ENCODE measurements at places on chromosomes 6 and 20. TPM values are rescaled to one million over a fixed set of nuclear protein-coding genes. Genes with fewer than 3 reads are reported as not detected.
A peak's percentile ranks its signal among the peaks of the same experiment; 100 is the strongest.

CST7 gene
- total RNA-seq = not detected

SYCP2 gene
- total RNA-seq = 0.16 TPM

HCRTR2 gene
- total RNA-seq = not detected

VNN1 gene
- total RNA-seq = 1.1 TPM

TUBB gene
- 386 TPM for total RNA-seq

SRF gene
- 20.9 TPM for total RNA-seq

SAMD5 gene
- total RNA-seq = 12.4 TPM

SPO11 gene
- total RNA-seq = not detected

DAAM2 gene
- total RNA-seq = 0.32 TPM

RAMACL gene
- 0.13 TPM for total RNA-seq

SMOC2 gene
- total RNA-seq = 1.7 TPM

TGM2 gene
- total RNA-seq = 111 TPM

- DNase-seq = no peak
Observed at GRCh38 chr6:82785206-82785605, 280.4 kb downstream of the UBE3D start.

DNA sequence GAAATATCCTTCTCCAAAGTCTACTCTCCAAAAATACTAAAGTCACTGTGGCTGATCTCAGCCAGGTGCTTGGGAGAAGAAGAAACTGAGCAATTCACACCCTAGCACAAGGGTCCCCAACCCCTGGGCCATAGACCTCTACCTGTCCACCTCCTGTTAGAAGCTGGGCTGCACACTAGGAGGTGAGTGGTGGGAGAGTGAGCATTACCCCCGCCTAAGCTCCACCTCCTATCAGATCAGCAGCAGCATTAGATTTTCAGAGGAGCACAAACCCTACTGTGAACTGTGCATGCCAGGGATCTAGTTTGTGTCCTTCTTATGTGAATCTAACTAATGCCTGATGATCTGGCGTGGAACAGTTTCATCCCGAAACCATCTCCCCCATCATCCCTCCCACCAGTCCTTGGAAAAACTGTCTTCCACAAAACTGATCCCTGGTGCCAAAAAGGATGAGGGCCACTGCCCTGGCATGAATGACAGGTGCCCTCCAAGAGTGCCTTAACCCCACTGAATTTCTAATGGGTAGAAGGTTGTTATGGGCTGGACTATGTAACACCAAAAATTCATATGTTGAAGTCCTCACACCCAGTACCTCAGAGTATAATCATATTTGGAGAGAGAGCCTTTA lies 109.2 kb upstream of the CDYL start:
- no peak for DNase-seq

- peak; percentile 58 for DNase-seq
Observed at GRCh38 chr6:163620670-163621330, 206.3 kb downstream of the QKI start.

DNA sequence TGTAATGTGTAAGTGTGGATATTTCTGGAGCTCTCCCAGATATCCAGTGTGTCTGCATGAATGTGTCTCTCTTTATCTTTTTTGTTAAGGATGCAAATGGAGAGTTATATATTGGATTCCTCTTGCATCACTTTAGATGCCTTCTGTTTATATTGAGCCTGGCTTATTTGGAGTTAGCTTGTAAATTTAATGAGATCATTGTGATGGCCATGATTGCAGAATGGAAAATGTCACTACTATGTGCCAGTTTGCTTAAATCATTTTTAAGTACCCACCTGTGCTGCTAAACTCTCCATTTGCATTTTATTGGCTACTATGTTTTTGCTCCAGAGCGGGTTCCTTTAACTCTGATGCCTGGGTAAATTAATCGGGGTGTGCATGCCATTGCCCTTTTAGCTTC lies 334.8 kb downstream of the UTRN start:
- DNase-seq = no peak

DNA sequence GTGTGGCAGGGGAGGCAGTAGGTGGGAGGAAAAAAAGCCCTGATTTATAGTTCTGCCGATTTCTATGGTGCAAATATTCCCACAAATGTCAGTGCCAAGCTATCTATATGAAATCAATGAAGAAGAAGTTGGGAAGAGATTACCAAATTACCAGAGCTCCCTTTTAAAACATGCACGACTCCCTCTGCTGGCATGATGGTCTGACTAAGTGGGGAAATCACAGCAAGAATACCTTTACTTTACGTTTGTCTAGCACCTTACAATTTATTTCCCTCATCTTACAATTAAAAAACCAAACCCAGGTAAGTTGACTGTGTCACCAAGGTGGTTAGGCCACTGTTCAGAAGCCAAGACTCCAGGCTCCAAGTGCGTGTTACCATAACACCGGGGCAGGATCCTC lies 55.6 kb downstream of the AGPAT4 start:
- no peak for DNase-seq

DNA sequence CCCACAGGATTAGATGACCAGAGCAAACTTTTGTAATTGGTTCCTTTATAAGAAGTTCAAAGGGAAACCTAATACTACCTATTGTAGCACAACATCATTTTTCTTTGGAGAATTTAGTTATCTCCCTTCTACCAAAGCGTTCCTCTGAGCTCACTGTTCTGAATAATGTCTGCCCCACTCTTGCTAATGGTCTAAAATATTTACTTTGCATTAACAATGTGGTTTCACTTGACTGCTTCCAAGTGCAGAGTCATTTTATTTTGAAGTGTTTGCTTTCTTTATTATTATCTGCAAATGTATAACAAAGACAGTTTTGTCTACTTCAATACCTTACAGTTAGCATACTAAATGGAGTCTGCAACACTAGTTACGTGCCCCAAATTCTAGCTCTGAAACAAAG lies 15.0 kb downstream of the TRAPPC3L start:
- no peak for DNase-seq

DNA sequence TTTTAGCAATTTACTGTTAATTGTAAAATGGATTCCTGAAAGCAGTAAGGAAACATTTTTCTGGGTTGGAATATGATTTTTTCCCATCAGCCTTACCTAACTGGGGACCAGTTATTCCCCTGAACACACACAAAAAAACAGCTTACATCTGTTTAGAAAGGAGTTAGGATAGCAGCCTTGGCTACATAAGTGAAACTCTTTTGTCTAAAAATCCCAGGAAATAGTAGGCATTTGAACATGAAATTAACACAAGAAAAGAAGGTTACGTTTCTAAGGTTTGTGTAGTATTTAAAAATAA lies 696.2 kb upstream of the MARCKS start:
- DNase-seq = no peak

DNA sequence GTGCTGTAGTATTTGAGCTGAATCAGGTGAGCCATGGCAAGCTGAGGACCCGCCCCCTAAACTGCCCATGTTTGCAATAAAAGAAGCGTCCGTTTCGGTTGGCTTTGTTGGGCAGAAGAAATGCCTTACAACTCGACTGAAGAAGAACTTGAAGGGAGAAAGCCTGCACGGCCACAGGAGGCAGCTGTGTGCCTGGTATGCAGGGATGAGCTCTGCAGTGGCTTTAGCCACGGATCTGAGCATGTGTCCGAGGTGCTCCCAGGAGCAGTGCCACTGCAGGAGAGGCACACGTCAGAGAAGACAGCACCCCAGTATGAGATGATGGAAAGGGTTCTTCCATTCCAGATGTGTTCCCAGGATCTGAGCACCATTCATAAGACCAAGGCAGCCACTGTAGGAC lies 23.5 kb downstream of the KIZ start:
- no peak for DNase-seq

DNA sequence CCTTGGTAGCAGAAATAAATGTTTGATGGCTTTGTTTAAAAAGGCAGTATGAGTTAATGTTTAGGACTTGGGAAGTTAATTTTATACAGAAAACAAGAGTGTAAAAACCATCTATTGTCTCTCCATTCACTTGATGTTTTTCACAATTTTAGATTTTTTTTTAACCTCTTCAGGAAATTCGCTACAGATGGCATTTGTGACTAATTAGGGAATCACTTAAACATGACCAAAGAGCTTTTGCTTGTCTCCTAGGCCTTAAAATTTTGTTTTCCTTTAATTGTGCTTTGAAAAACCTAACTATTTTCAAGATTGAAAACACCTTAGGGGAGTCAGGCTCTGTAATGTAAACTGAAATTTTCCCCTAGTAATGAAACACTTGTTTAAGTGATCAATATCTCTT lies 17.3 kb downstream of the TULP4 start:
- no peak for DNase-seq

- DNase-seq = no peak
Observed at GRCh38 chr6:108591040-108591816, 30.5 kb downstream of the FOXO3 start.

GRCh38 chr6:149211046-149211571 lies 106.4 kb upstream of the TAB2 start:
- DNase-seq = no peak

GRCh38 chr6:49269190-49269589 lies 193.9 kb downstream of the MMUT start:
- no peak for DNase-seq

DNA sequence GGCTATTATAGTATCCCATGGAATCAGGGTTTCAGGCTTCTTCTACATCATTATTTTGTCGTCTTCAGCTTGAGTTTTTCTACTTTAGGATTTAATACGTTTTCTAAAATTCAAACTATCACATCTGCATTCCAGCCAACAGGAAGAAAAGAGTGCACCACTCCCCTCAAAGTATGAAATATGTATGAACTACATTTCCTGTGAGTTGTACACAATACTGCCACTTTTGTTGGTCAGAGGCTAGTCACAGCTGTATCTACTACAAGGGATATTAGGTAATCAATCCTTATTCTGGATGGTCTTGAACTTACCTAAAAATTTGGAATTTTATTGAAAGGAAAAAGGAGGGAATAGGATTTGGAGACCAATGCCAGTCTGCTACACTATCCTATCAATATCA lies 235.6 kb upstream of the TBX18 start:
- DNase-seq = no peak

DNA sequence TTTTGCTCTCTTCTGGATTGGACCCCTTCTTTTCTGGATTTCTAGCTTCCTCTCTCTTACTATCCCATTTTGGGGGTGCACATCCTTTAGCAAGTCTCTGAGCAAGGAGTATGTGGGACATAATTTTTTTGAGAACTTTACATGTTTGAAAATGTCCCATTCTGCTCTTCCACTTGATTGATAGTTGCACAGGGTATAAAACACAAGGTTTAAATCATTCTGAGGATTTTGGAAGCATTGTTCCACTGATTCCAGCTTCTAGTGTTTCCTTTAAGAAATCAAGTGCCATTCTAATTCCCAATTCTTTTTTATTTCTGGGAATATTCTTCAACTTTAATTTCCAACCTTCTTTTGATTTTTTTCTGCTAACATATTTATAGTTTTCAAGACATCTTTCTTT lies 60.7 kb downstream of the APCDD1L start:
- no peak for DNase-seq

DNA sequence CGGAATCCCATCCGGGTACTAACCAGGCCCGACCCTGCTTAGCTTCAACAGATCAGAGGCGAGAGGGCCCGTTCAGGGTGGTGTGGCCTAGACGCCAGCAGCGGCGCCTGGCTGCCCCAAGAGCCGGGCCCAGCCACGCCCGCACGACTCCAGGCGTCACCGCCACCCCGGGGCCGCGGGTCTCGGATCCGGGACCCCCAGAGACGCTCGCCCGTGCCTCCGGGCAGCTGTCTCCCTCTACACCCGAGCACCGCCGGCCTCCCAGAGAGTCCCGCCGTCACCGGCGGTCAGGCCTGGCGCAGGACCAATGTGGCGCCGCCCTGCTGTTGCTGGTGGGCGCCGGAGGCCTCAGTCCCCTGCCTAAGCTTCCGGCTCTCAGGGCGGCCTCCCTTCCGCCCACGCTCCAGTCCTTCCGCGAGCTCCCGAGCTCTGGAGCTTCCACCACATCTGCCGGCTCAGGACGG lies 441.2 kb upstream of the DEFB115 start:
- no peak for DNase-seq

- no peak for DNase-seq
Observed at GRCh38 chr20:57175397-57176010, 90.9 kb downstream of the BMP7 start.

DNA sequence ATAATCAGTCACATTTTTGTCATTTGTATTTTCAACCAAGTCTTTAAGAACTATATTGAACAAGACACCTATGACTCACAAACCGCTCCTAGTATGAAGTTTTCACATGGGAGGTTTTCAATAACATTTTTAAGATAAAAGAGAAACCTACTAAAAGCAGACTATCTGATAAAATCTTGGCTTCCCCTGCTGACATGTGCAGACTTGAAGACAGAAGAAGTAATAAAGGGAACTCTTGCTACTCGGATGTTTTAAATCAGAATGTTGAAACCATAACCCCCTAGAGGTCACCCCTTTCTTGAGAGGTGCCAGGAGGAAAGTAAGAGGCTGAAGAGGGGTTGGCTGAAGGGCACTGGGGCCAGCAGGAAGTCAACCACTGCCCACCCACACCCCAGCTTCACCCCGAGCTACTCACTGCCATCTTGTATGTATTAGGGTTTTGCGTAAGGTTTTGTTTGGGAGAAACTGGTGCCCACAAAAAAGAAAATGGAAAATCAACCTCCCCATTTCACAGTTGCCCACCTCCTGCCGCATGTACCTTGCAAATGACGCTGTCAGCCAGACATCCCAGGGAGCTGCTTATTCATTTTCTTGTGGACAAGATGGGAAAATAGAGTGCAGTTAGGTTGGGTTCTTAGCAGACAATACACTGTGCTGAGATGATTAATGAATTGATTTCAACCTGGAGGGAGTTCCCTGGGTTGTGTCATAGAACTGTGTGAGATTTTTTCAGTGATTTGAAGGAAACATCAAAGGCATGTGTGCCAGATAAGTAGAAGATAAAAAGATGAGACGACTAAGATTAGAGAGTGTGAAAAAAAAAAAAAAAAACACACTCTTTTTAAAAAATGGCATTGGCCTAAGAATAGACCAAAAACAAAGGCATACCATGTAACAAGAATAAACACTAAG lies 83.2 kb upstream of the TAB2 start:
- no peak for DNase-seq

- no peak for DNase-seq
Observed at GRCh38 chr6:107600121-107600520, 110.2 kb downstream of the SOBP start.

DNA sequence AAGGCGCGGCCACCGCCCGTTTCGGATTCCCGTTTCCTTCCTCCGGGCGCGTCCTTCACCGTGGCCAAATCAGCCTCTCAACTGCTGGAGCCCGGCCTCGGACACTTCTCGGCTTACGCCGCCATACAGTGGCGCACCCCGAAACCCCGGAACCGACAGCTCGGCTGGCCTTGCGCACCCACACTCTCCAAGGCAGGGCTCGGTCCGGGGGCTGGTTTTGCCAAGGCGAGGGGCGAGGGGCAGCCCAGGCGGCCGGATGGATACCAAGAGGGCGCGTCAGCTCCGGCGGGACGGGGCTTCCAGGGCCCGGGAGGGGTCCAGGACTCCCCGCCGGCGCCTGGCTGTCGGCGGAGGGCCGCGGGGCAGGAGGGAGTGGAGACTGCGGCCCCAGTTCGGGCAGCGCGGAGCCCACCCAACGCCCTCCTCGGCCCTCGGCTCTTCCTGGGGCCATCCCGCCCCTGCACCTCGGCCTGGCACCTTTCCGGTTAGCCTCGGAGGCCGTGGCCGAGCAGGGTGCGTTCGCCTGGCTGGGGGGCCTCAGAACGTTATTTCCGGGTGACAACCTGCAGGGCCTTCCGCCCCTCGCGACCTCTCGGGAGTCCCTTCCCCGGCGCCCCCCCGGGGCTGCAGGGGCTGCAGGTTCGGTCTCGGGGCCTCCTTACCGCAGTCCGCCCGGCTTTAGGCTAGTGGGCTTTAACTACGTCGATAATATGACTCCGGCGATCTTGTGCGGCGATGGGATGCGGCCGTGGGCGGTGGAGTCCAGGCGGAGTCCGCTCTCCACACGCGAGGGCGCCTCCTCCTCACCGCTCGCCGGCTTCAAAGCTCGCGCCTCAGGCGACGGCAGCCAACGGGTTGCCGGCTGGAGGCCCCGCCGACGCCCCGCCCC lies 697 bp upstream of the CEP43 start:
- peak; percentile 92 for DNase-seq
